ENCODE measurements at places on chromosomes 7 and 10. TPM values are rescaled to one million over a fixed set of nuclear protein-coding genes. Genes with fewer than 3 reads are reported as not detected.
A peak's percentile ranks its signal among the peaks of the same experiment; 100 is the strongest.

GRCh38 chr10:28276384-28276783 lies 26.5 kb downstream of the MPP7 start:
- DNase-seq: no peak

- DNase-seq: peak; percentile 93
Observed at GRCh38 chr10:102796407-102797176, 40.6 kb downstream of the CYP17A1 start.

GRCh38 chr7:1238931-1239802 lies 6.5 kb downstream of the UNCX start:
- no peak for DNase-seq

DNA sequence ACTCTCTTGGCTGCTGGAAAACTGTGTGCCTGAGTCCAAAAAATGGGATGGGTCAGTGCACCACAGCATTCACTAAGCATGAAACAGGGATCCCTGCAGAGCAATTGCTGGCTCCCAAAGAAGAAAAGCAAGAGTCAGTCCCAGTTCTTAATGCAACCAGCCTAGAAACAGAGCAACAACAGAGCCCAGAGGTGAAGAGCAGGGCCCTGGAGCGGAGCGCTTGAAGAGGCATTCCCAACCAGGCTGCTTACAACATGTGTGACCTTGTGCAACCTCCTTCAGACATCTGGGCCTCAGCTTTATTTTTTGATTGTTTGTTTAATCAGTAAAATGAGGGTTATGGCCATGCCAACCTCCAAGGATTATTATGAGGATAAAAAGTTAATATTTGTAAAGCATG lies 543.7 kb upstream of the COBL start:
- DNase-seq: no peak

The LHFPL3 gene
- not detected for total RNA-seq

The PODXL gene
- total RNA-seq: 57.1 TPM
